ENCODE measurements at places on chromosomes 13 and 19. TPM values are rescaled to one million over a fixed set of nuclear protein-coding genes. Genes with fewer than 3 reads are reported as not detected.
A peak's percentile ranks its signal among the peaks of the same experiment; 100 is the strongest.

SIGLEC10 gene
- 0.48 TPM for total RNA-seq

DNA sequence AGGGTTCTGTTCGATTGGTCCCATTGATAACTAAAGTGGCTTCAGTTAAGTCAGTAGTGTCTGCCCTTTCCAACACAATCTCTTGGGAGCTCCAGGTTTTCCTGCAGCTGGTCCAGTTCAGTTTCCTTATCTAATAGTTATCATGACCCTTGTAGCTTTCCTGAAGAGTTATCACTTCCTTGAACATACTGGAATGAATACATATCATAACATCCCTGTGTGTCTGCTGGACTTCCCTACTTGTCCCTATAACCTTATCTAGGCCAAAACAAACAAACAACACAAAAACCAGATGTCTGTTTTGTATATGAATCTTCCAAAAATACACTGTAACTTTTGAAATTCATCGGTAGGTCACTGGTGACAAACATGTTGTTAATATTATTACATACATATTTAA lies 167.6 kb downstream of the DCT start:
- H3K4me1 ChIP-seq, result peaks cover 3% of the 10 kb centered on the region
- H3K27me3 ChIP-seq, result no peaks in the 10 kb centered on the region
- no peak overlapping the region for H3K4me3 ChIP-seq
- no peak overlapping the region for H3K27ac ChIP-seq
- no peaks in the 10 kb centered on the region for H3K36me3 ChIP-seq

- peaks cover 41% of the 10 kb centered on the region for H3K36me3 ChIP-seq
- H3K27ac ChIP-seq, result no peak overlapping the region
- no peak overlapping the region for H3K4me3 ChIP-seq
- no peaks in the 10 kb centered on the region for H3K27me3 ChIP-seq
These were observed 9.0 kb upstream of the THSD1 start for GRCh38 chr13:52414963-52415362.

DACT3 gene
- total RNA-seq, result 2.9 TPM

- H3K4me1 ChIP-seq, result peaks cover 24% of the 10 kb centered on the region
- no peak overlapping the region for H3K4me3 ChIP-seq
- H3K36me3 ChIP-seq, result peaks cover 63% of the 10 kb centered on the region
These were observed 11.3 kb upstream of the PLA2G4C start for GRCh38 chr19:48121909-48122371.

DNA sequence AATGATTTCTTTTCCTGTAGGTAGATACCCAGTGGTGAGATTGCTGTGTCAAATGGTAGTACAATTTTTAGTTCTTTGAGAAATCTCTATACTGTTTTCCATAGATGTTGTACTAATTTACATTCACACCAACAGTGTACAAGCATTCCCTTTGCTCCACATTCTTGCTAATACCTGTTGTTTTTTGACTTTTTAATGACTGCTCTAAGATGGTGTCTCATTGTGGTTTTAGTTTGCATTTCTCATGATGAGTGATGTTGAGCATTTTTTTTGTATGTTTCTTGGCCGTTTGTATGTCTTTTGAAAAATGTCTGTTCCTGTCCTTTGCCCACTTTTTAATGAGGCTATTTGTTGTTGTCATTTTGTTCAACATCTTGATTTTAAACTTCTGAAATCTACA lies 103.3 kb downstream of the DGKH start:
- H3K4me1 ChIP-seq, result peaks cover 20% of the 10 kb centered on the region
- no peak overlapping the region for H3K4me3 ChIP-seq
- DNase-seq, result no peak
- no peak overlapping the region for H3K27ac ChIP-seq
- peaks cover 11% of the 10 kb centered on the region for H3K36me3 ChIP-seq

GRCh38 chr13:96796091-96796633 lies 198.1 kb downstream of the OXGR1 start:
- DNase-seq, result no peak
- H3K27me3 ChIP-seq, result no peaks in the 10 kb centered on the region
- H3K4me1 ChIP-seq, result no peaks in the 10 kb centered on the region
- no peaks in the 10 kb centered on the region for H3K36me3 ChIP-seq
- H3K27ac ChIP-seq, result no peak overlapping the region
- H3K4me3 ChIP-seq, result no peak overlapping the region

VAV1 gene
- 90.8 TPM for total RNA-seq

- H3K4me3 ChIP-seq, result no peak overlapping the region
- DNase-seq, result no peak
- H3K4me1 ChIP-seq, result no peaks in the 10 kb centered on the region
These were observed 21.8 kb upstream of the FBL start for GRCh38 chr19:39867952-39868351.

CYP2S1 gene
- 0.46 TPM for total RNA-seq

DNA sequence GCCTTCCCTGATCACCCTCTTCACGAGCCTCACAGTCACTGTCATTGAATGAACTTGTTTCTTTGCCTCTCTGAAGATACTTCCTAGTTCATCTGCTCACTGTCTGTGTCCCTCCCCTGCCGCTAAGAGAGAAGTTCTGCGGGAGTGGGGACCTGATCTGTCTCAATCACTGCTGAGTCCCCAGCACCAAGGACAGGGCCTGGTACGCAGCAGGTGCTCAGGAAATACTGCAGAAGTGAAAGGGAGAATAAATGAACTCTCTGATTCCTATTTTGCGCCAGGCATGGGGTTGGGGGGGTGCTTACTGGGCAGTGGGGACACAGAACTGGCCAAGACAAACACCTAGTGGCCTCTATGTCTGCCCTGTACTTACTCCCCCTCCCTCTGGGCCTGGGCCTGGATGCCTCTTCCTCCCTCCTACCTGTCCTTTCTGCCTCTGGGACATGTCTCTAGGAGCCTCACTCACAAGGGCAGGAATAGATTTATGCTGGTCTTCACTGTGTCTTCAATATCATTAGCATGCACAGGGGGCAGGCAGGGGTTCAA lies 17.5 kb downstream of the FCGBP start:
- peaks cover 5% of the 10 kb centered on the region for H3K36me3 ChIP-seq
- peak overlapping the region; percentile 43 for H3K27ac ChIP-seq
- DNase-seq, result no peak

OVOL3 gene
- not detected for total RNA-seq

GRCh38 chr19:15323496-15324235 lies 8.7 kb downstream of the BRD4 start:
- no peak overlapping the region for H3K4me3 ChIP-seq
- peaks cover 21% of the 10 kb centered on the region for H3K36me3 ChIP-seq
- peak overlapping the region; percentile 77 for H3K27ac ChIP-seq
- H3K27me3 ChIP-seq, result no peaks in the 10 kb centered on the region
- H3K4me1 ChIP-seq, result peaks cover 85% of the 10 kb centered on the region
- peak; percentile 37 for DNase-seq

LENG8 gene
- 221 TPM for total RNA-seq

CEACAM4 gene
- total RNA-seq, result not detected

DNA sequence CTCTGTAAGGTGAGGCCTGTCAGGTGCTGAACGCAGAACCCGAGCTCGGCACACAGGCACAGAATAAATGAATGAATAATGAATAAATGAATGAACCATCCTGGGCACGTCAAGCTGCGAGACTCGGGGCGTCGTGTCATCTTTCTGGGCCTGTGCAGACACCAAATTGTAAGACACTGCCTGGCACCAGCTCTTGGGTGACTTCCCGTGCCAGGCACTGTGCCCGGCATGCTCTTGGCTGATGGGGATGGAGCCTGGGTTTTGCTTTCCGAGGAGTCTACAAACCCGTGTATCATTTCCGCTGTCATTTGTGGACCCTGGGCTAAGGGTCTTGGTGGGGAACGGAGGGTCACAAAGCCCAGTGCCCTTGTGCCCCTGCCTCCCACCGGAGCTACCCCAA lies 43.9 kb downstream of the CELF5 start:
- H3K4me1 ChIP-seq, result no peaks in the 10 kb centered on the region
- no peaks in the 10 kb centered on the region for H3K36me3 ChIP-seq
- DNase-seq, result no peak
- no peak overlapping the region for H3K4me3 ChIP-seq

GRCh38 chr19:18385675-18386542 lies at the start of gene GDF15:
TSS of gene GDF15 (plus strand) at chr19:18386158. CDS start at chr19:18386190, 32 bp downstream.
- peaks cover 4% of the 10 kb centered on the region for H3K4me1 ChIP-seq
- no peak within 1 kb of the TSS for H3K27ac ChIP-seq
- no peaks in the 10 kb centered on the region for H3K36me3 ChIP-seq
- peak; percentile 68 for DNase-seq

GRCh38 chr13:25085125-25085742 lies 10.7 kb upstream of the PABPC3 start:
- no peaks in the 10 kb centered on the region for H3K36me3 ChIP-seq
- H3K27ac ChIP-seq, result no peak overlapping the region
- H3K4me3 ChIP-seq, result no peak overlapping the region
- DNase-seq, result peak; percentile 35

- no peaks in the 10 kb centered on the region for H3K4me1 ChIP-seq
- no peak overlapping the region for H3K4me3 ChIP-seq
- peaks cover 14% of the 10 kb centered on the region for H3K27me3 ChIP-seq
- no peak overlapping the region for H3K27ac ChIP-seq
These were observed 26.0 kb downstream of the WTIP start for GRCh38 chr19:34507414-34508067.

- no peaks in the 10 kb centered on the region for H3K27me3 ChIP-seq
- peaks cover 29% of the 10 kb centered on the region for H3K4me1 ChIP-seq
- DNase-seq, result peak; percentile 85
These were observed at the start of gene LIN7B for GRCh38 chr19:49113762-49114629. TSS of gene LIN7B (plus strand) at chr19:49114370. CDS start at chr19:49114405, 35 bp downstream.

DNA sequence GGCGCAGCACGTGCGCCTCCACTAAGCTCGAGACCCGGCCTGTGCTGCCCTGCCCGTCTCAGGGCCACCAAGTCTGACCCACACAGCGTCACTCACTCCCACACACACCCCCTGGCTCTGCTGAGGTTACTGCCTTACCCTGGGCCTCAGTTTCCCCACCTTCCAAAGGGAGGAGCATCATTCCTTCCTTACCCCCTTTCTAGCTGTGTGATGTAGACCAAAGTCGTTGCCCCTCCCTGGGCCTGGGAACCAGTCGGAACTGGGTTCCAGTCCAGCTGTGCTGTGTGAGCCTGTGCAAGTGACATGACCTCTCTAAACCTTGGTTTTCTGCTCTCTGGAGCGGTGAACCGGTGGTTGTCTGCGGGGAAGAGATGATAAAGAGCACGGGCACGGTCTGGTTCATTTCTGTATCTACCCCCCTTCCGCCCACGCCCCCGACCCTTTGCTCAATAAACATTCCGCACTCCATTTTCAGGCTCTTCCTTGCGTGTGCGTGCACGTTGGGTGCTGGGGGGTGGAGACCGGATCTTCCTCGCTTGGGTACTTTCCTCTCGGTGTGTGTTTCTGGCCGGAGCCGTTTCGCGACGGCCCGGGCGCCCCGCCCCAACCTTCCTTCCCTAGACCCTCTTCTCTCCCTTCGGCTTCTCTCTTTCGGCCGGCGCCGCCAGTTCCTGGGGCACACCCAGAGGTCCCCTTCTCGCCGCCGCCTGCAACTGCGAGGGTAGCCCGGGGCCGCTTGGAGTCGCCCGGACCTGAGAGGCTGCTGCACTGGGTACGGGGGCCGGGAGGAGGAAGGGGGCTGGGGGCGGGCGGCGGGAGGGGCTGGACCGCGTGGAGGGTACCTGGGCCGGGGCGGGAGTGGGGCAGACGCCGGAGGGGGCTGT lies at the start of gene ZNF581:
Gene ZNF581 (plus strand): TSS at position 647 of the 884 bp plus-strand sequence. CDS start 923 bp downstream, outside the sequence.
- peak; percentile 91 for DNase-seq
- no peaks in the 10 kb centered on the region for H3K27me3 ChIP-seq
- H3K36me3 ChIP-seq, result peaks cover 49% of the 10 kb centered on the region
- H3K27ac ChIP-seq, result peak within 1 kb of the TSS; percentile 99
- peaks cover 46% of the 10 kb centered on the region for H3K4me1 ChIP-seq

PLA2G4C gene
- total RNA-seq, result 12.4 TPM

ZNF418 gene
- total RNA-seq, result 4.6 TPM

DNA sequence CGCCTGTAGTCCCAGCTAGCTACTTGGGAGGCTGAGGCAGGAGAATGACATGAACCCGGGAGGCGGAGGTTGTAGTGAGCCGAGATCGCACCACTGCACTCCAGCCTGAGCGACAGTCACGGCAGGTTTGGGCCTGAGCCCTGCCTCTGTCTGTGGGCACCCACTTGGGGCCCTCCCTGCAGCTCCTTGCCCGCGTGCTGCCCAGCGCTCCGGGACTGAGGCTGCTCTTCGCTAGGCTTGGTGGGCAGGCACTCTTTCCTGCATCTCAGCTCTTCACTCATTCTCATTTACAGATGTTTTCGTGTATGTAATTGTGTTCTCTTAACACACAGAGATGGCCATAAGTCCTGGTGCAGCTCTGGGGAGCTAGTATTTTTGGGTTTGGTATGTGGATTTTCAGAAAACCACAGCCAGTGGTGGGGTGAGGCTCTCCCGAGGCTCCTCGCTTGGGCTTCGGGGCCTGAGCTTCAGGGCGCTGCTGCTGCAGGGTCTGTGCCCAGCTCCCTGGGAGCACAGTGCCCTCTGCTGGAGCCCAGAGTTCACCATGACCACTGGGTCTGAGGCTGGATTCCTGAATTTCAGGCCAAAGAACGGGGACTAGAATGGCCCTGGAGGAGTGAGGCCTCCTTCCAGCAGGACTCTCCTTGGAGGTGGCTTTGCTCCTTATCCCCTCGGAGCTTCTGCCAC lies 15.2 kb downstream of the UPF1 start:
- DNase-seq, result peak; percentile 84
- no peak overlapping the region for H3K27ac ChIP-seq
- no peak overlapping the region for H3K4me3 ChIP-seq
- H3K27me3 ChIP-seq, result no peaks in the 10 kb centered on the region

GPR183 gene
- total RNA-seq, result 51.9 TPM

DNA sequence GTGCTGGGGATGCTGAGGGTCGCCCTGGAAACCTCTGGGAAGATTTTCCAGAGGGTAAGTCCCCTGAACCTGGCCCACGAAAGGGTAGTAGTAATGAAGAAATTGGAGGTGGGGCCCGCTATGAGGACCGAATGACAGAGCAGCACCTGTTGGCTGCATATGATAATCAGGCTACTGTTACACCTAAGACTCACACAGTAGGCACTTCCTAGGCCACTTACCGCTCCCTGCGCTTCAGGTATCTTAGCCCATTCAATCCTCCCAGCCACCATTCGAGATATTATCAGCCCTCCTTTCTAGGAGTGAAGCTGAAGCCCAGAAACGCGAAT lies 4.3 kb upstream of the LRFN3 start:
- H3K27ac ChIP-seq, result no peak overlapping the region
- peaks cover 26% of the 10 kb centered on the region for H3K4me1 ChIP-seq
- H3K36me3 ChIP-seq, result no peaks in the 10 kb centered on the region
- H3K27me3 ChIP-seq, result no peaks in the 10 kb centered on the region
- DNase-seq, result no peak

DNA sequence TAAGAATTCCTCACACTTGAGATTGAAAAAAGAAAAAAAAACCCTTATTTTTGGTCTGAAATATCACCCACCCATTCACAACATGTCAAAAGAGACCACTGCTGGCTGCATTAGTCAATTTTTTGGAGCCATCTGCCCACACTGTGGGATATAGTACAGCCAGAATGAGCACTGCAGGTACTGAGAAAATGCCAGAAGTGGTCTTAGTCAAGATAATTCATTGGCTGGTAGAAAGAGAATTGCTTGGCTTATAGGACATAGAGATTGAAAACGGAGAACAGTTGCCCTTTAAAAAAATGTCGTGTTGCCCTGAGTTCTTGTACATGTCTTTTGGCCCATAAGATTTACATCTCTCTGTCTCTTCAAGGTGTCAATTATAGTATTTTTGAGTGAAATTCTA lies 1899.5 kb downstream of the OLFM4 start:
- DNase-seq, result no peak
- no peaks in the 10 kb centered on the region for H3K27me3 ChIP-seq
- no peaks in the 10 kb centered on the region for H3K4me1 ChIP-seq
- no peak overlapping the region for H3K27ac ChIP-seq
- H3K4me3 ChIP-seq, result no peak overlapping the region

- H3K36me3 ChIP-seq, result no peaks in the 10 kb centered on the region
- no peak overlapping the region for H3K27ac ChIP-seq
- H3K4me3 ChIP-seq, result no peak overlapping the region
- H3K4me1 ChIP-seq, result no peaks in the 10 kb centered on the region
- DNase-seq, result no peak
- H3K27me3 ChIP-seq, result peaks cover 2% of the 10 kb centered on the region
These were observed 186.5 kb upstream of the SPRY2 start for GRCh38 chr13:80527400-80527799.
